ENCODE measurements at places on chromosomes 3 and 15.

DNA sequence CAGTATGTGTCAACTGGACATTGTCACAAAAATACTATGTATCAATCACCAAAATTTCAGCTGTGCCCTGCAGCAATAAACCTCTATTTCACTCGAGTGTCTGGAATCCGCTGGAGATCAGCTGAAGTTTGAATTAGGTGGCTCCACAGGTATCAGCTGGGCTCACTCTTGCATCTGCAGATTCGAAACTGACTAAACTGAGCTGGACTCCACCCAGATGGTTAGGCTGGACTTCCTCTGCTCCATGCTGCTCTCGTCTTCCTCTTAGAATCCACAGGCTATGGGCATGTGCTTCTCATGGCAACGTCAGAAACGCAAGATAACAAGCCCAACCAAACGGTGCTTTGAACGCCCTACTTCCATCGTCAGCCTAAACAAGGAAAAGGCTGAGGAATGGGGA lies 565.3 kb upstream of the ROBO2 start:
- DNase-seq = no peak

DNA sequence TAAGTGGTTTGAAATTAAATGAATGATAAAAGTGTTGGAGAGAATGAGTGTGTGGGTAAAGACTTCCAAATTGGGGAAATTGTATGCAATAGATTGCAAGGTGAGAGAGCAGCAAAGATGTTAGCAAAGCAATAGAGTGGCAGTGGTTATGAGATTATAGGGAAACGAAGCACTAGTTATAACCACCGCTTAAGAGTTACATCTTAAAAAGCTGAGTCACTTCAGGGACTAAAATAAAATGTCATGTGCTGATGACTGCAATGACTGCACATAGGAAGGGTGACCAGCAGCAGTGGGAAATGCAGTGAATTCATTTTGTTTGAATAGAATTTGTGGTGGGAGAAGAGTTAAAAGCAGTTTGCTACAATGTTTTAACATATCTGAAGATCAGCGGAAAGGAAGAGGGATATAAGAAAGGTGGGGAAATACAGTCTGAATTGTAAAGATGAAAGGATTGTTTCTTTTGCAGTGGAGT lies 127.3 kb downstream of the RAP2B start:
- peak; percentile 86 for DNase-seq

DNA sequence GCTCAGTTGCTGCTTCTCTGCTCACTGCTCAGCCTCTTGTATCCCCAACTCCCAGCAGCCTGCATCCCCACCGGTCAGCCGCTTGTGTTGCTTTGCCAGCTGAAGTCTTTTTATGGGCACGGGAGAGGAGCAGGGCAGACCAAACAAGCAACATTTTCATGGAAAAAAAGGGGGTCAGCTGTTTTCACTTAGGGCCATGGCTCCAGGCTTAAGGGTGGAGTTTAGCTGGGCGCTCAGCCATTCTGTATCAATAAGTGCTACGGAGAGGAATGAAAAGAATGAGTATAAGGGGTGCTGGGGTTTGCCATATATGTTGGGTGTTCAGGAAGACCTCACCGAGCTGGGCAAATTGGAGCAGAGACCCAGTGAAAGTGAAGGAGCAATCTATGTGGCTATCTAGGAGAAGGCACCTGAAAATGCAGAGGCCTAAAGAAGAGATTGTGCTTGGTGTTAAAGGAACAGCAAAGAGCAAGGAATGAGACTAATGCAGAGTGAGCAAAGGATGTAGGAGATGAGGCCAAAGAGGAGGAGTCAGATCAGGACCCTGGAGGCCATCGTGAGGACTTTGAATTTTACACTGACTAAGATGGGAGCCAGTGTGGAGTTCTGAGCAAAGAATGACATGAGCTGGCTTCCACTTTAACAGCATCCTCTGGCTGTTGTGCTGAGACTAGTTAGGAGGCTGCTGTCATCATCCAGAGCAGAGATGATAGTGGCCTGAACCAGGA lies 16.6 kb upstream of the IREB2 start:
- DNase-seq = no peak

DNA sequence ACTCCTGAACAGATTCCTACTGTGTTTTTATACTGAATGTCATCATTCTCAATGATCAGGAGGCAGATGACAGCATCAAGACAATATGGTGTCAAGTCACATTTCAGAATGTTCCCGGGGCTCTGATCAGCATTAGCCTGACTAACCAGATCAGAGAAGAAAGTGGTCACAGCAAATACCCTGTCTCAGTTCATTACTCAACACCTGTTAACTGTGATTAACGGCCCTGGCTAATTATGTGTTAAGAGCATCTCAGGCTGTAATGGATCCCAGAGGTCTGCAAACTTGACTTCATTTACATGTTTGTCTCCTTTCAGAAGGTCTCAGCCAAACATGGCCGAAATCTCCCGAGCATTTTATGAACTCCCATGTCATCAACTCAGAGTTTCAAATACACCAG lies 833.7 kb downstream of the FHIT start:
- DNase-seq = no peak

DNA sequence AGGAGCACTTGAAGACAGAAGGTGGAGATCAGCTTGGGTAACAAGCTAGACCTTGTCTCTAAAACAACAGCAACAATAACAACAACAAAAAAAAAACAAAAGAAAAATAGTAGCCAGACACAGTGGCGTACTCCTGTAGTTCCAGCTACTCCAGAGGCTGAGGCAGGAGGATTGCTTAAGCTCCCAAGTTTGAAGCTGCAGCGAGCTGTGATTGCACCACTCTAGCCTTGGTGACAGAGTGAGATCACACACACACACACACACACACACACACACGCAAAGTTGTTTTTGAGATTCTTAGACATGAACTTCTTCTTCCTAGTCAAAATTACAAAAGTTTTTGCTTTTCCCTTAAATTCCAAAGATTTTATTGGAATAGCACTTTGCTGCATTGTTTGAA lies 93.0 kb upstream of the IGSF10 start:
- no peak for DNase-seq

All from SK-MEL-5 (cell line).